Dermis microvascular lymphatic vessel endothelial cell (primary cell): ENCODE measurements at places on chromosomes 5 and 9. TPM values are rescaled to one million over a fixed set of nuclear protein-coding genes. Genes with fewer than 3 reads are reported as not detected.

The DNM1 gene
- 0.13 and 0.38 TPM in 2 replicates for total RNA-seq

The RNF183 gene
- not detected in 2 replicates for total RNA-seq

The WDR31 gene
- total RNA-seq = 0.13 and 0.38 TPM in 2 replicates

The STK10 gene
- total RNA-seq = 27.8 and 29.1 TPM in 2 replicates

The IER5L gene
- total RNA-seq = 11.2 and 22.8 TPM in 2 replicates

The AQP3 gene
- total RNA-seq = 0.25 and 0.39 TPM in 2 replicates

The TAL2 gene
- total RNA-seq = 0.13 TPM in 1 of 2 replicates, not detected in the other

The PLEKHG4B gene
- total RNA-seq = 0.13 TPM in 1 of 2 replicates, not detected in the other

The SLC6A19 gene
- total RNA-seq = not detected in 2 replicates

The SPINK4 gene
- not detected in 2 replicates for total RNA-seq

The DMRT3 gene
- not detected in 2 replicates for total RNA-seq

The PAPPA gene
- under 0.01 TPM in 2 replicates for total RNA-seq

The SLC38A9 gene
- 36.2 and 40.7 TPM in 2 replicates for total RNA-seq

The CNTNAP3 gene
- total RNA-seq = 38.8 and 78.6 TPM in 2 replicates

The MSX2 gene
- total RNA-seq = 0.13 TPM in 1 of 2 replicates, not detected in the other

The C5orf58 gene
- total RNA-seq = not detected in 2 replicates

The SPATA31E1 gene
- total RNA-seq = not detected in 2 replicates

The SOHLH1 gene
- under 0.01 TPM in 1 of 2 replicates, not detected in the other for total RNA-seq

The CATSPER3 gene
- under 0.01 and 0.13 TPM in 2 replicates for total RNA-seq

The ZDHHC12 gene
- total RNA-seq = 46.1 and 55.5 TPM in 2 replicates

The TAS2R1 gene
- not detected in 2 replicates for total RNA-seq

The RC3H2 gene
- 57.0 and 92.5 TPM in 2 replicates for total RNA-seq

The SLC12A2 gene
- total RNA-seq = 28.6 and 49.8 TPM in 2 replicates

The CFAP90 gene
- not detected in 2 replicates for total RNA-seq

The PCDHGA4 gene
- 0.90 and 2.1 TPM in 2 replicates for total RNA-seq

The UBE2D2 gene
- 53.4 and 53.9 TPM in 2 replicates for total RNA-seq

The PCDHGA9 gene
- total RNA-seq = 1.4 and 2.4 TPM in 2 replicates

The SLC1A3 gene
- total RNA-seq = not detected in 2 replicates

The PCDH12 gene
- 22.9 and 29.7 TPM in 2 replicates for total RNA-seq

The PCDHGA8 gene
- 0.64 and 1.1 TPM in 2 replicates for total RNA-seq

The PNPLA7 gene
- total RNA-seq = 0.39 and 1.1 TPM in 2 replicates

The SH3GL2 gene
- under 0.01 TPM in 1 of 2 replicates, not detected in the other for total RNA-seq

The NME5 gene
- total RNA-seq = 1.8 and 1.9 TPM in 2 replicates

The BTNL3 gene
- not detected in 2 replicates for total RNA-seq

The KIF4B gene
- total RNA-seq = 0.26 and 0.63 TPM in 2 replicates

The CARD6 gene
- 34.0 and 38.9 TPM in 2 replicates for total RNA-seq

The KCNV2 gene
- not detected in 2 replicates for total RNA-seq

The C9 gene
- total RNA-seq = under 0.01 and 0.25 TPM in 2 replicates

The TOR4A gene
- total RNA-seq = 23.5 and 31.4 TPM in 2 replicates

The C5orf46 gene
- not detected in 2 replicates for total RNA-seq

The FAM114A2 gene
- total RNA-seq = 21.5 and 21.8 TPM in 2 replicates

The ST8SIA4 gene
- 4.8 and 7.2 TPM in 2 replicates for total RNA-seq

The NDUFS4 gene
- total RNA-seq = 71.9 and 97.9 TPM in 2 replicates

The PTPRD gene
- 0.89 and 1.8 TPM in 2 replicates for total RNA-seq

The NEUROG1 gene
- not detected in 2 replicates for total RNA-seq

The CDKN2A gene
- total RNA-seq = 4.2 and 6.3 TPM in 2 replicates

The PTCD2 gene
- total RNA-seq = 2.3 and 3.3 TPM in 2 replicates

The TRIP13 gene
- total RNA-seq = 8.7 and 19.4 TPM in 2 replicates

The PRRT1B gene
- total RNA-seq = not detected in 2 replicates

The CAMK2A gene
- not detected in 2 replicates for total RNA-seq

The DAB2 gene
- total RNA-seq = 77.5 and 222 TPM in 2 replicates

The MEF2C gene
- 118 and 159 TPM in 2 replicates for total RNA-seq

The PPP3R2 gene
- total RNA-seq = not detected in 2 replicates

The AMACR gene
- total RNA-seq = 6.9 and 10.5 TPM in 2 replicates

The GFI1B gene
- total RNA-seq = under 0.01 TPM in 1 of 2 replicates, not detected in the other

The GCNT4 gene
- total RNA-seq = 0.13 TPM in 2 replicates

The SLC25A2 gene
- under 0.01 and 0.13 TPM in 2 replicates for total RNA-seq

The TSLP gene
- under 0.01 TPM in 2 replicates for total RNA-seq

The ADAMTSL2 gene
- total RNA-seq = under 0.01 TPM in 2 replicates

The PITX1 gene
- under 0.01 TPM in 1 of 2 replicates, not detected in the other for total RNA-seq
